NCI-H748 treated with DMSO at 0.1 percent for 48 hours (cell line): ENCODE measurements at places on chromosomes 13 and 19.

- DNase-seq, result peak; percentile 46
These were observed 129.4 kb downstream of the PCDH20 start for GRCh38 chr13:61286148-61286745.

DNA sequence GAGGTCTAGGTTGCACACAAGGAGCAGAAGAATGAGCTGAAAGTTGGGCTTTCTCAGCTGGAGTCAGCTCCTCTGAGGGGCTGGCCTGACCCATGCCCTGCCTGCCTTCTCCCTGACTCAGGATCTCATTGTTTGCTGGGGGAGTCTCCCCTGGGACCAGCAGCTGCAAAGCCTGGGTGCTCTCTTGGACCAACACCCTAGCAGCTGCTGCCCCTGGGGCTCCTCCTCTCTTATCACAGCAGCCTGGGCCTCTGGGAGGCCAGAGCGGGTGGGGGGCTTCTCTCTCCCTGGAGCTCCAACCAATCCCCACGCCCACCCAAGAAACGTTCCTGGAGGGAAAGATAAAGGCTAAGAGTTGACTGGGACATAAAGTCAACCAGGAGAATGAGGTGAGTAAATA is 1.6 kb upstream of the FCGBP start:
- DNase-seq, result no peak

DNA sequence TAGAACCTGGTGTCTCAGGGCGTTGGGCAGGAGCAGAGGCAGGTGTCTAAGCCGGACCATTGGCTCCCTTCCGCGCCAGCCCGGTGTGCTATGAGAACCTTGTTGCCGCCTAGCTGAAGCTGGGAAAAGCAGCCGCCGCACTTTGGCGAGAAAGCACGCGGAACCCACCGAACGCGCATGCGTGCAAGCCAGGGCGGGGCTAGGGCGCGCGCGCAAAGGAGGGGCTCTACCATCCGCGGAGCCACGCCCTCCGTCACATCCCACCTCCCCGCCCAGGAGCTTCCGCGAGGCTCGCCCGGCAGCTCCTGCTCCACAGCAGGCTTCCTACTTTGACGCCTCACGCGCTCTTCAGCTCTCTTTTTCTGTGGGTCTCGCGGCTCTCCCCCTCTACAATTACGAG is 51.3 kb downstream of the WDR87 start:
- no peak for DNase-seq

DNA sequence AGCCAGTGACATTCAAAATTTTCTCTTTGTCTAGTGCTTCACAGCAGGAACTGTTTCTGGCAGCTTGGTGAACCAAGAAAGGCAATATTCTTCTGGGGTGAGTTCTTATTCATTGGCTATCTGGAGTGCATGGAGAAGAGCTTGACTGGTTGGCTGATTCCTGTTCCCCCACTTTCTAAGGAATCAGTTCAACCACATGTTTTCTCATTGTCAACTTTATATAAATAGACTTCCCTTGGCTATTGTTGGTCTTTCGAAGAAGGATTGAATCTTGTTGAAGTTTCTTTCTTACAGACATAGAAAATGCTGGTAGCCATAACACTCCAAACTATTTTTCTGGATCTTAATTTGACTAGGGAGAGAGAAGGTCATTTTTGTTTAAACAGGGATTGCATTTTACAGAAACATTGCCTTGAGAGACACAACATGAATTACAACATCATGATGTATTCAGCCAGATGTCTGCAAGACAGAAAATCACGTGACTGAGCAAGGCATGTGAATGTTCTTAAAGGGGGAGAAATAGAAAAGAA is 85.2 kb downstream of the EDNRB start:
- no peak for DNase-seq

- no peak for DNase-seq
These were observed 15.8 kb downstream of the TLE2 start for GRCh38 chr19:3013263-3013725.

DNA sequence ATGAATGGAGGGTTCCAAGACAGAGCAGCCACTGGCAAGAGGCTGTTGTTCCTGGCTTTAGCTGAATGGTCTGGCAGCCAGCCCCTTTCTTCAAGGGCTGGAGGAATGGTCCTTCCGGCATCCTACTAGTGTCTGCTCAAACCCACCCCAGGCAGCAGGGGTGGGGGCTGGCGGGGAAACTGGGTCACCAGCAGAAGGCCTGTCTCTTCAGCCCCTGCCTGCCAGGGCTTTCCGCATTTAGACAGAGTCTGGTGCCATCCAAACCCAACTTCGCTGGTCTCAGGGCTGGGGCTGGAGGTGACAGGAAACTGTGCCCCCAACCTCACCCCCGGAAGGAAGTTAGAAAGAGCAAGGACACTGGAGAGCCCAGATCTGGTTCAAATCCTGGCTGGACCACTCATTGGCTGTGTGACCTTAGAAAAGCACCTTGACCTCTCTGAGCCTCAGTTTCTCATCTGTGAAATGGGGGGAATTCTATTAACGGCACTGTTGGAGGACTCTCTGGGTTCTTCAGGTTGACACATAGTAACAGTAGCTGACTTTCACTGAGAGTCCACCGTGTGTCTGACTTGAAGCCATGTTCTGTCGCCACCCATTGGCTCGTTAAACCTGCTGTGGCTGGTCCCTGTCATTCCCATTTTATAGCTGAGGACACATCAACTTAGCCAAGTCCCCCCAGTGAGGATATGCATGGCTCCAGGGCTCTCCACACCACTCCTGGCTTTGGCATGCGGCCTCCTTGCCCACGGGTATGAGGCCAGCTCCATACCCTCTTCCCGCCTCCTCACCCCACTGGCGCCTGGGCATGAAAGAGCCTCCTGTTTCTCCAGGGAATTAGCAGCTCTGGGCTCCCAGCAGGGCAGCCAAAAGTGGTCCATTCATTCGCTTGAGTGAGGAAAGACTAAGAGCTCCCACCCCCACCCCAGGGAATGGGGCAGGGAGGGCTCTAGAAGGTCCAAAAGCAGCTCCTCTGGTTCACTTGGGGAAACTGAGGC is 2.5 kb upstream of the NR2C2AP start:
- DNase-seq, result no peak

DNA sequence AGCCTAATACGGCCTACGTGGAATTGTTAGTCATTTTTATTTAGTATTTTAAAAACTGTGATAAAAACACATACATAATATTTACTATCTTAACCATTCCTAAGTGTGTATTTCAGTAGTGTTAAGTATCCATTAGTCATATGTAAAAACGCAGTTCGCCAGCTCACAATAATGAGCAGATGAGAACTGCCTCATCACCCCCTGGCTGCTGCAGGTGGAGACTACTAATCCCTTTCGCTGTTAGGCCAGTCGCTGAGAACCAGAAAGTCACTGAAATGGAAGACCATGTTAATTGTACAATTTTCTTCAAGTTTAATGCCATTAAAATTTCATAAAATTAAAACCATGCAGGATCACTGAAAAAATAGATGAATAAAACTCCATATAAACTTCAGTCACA is 1.6 kb downstream of the ESD start:
- DNase-seq, result no peak

DNA sequence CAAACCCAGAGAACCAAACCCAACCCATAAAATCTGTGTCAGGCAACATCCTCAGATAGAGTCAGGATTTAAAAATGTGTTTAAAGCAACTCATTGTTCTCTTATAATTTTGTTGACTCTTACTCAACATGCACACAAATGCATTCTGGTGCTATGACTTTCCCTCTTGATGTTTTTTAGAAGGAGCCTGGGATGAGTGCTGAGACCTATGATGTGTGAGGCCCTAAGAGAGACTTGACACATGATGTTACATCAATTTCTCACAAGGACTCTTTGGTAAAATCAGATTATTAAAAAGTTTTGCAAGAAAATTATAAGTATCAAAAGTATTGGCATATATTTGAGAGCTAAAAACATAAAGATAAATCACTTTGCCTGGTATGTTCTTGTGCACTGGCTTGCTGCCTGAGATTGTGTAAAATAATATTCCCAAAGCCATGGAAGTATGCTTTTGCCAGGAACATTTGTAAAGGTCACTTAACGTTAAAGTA is 173.9 kb downstream of the DCLK1 start:
- DNase-seq, result no peak

GRCh38 chr13:50891206-50891605 is 18.4 kb upstream of the RNASEH2B start:
- no peak for DNase-seq

DNA sequence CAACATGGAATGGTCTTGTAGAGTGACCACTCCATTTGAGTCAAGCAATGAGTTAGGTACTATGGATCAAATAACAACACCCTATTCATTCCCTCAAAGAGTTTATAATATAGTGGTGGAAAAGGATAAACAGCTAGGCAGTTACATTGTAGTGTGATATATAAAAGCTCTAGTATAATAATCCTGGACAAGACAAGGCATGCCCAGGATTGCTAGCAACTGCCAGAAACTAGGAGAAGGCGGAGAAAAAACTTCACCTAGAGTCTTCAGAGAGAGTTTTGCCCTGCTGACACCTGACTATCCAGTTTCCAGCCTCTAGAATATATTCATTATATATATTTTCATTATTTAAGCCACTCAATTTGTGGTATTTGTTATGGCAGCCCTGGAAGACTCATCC is 530.6 kb downstream of the KLF12 start:
- DNase-seq, result peak; percentile 36

- DNase-seq, result no peak
These were observed 62.3 kb downstream of the KCNC3 start for GRCh38 chr19:50266896-50267295.

DNA sequence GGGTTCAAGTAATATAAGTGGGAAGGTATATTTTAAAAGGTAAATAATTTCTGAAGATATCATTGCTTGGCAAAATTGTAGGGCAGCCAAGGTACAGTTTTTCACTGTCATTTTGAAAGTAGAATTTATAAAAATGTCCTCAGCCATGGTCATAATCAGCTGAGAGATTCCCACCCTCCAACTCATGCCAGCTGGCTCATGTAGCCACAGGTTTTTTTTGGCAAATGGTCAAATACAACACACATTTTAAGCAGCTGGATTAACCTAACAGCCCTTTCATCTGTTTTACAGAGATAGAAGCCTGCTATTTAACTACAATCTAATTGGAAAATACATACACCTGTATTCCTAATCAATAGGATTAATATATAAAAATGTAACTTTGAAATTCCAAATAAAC is 619.2 kb upstream of the SGCG start:
- peak; percentile 19 for DNase-seq

DNA sequence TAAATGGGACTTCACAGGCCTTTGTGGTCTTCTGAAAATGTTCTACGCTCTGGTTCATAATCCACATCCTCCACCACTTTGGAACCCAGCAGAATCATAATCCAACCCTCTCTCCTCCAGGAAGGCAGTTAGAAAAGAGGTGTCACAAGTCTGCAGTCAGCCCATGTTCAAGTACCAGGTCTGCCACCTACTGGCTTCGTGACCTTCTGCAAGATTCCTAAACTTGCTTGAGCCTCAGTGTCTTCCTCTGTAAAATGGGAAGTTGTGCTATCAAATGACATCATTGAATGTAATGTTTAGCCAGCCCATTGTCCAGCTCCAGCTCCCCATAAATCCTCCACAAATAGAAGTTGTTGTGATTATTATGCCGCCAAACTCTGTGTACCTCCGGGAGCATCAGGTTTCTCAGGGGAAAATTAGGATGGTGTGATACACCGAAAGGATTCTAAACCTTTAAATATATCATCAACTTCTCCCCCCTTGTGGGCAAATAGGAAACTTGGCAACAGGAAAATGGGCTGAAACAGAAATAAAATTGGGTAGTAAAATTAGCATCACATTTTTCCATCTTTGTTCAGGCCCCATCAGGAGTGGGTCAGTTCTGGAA is 109.7 kb downstream of the NUFIP1 start:
- DNase-seq, result no peak

DNA sequence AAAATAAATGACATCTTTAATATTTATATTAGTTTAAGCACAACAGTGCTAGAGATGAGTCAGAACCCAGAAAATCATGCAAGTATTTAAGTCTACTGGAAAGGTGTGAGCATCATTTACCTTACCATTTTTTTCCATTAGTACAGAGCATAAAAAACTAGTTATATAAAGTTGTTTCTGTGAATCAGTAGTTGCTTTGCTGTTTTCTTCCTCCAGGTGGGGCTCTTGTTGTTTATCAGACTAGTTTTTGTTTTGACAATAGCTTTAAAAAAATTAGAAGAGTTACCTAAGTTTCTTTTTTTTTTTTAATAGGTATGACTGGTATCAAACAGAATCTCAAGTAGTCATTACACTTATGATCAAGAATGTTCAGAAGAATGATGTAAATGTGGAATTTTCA is 12.7 kb downstream of the SUGT1 start:
- peak; percentile 8 for DNase-seq

DNA sequence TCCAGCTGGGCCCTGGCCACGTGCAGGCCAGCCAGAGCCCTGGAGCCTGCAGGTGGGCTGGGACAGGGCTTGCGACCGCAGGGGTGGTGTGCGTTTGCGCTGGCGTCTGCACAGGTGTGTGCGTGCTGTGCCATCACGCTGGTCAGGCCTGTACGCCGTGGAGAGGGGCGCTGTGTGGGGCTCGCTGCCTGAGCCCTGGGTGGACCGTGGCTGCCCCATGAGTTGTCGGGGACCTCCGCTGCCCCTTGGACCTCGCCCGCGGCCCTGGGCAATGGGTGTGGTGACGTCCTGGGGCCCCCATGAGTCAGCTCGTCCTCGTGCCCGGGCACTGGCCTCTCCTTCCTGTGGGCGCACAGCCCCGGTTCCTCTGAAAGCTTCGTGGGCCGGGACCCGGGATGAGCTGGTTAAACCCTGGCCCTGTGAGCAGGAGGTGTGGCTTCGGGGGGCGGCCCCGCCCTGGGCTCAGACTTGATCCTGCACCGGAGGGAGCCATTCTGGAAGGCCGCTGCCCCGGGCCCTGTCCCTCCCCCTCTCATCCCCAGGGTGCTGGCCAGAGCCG is 6.8 kb downstream of the CSNK1G2 start:
- no peak for DNase-seq

GRCh38 chr19:604355-604754 is 14.7 kb downstream of the HCN2 start:
- DNase-seq, result no peak

- peak; percentile 98 for DNase-seq
These were observed 81.8 kb downstream of the GGACT start for GRCh38 chr13:100506600-100507422.

DNA sequence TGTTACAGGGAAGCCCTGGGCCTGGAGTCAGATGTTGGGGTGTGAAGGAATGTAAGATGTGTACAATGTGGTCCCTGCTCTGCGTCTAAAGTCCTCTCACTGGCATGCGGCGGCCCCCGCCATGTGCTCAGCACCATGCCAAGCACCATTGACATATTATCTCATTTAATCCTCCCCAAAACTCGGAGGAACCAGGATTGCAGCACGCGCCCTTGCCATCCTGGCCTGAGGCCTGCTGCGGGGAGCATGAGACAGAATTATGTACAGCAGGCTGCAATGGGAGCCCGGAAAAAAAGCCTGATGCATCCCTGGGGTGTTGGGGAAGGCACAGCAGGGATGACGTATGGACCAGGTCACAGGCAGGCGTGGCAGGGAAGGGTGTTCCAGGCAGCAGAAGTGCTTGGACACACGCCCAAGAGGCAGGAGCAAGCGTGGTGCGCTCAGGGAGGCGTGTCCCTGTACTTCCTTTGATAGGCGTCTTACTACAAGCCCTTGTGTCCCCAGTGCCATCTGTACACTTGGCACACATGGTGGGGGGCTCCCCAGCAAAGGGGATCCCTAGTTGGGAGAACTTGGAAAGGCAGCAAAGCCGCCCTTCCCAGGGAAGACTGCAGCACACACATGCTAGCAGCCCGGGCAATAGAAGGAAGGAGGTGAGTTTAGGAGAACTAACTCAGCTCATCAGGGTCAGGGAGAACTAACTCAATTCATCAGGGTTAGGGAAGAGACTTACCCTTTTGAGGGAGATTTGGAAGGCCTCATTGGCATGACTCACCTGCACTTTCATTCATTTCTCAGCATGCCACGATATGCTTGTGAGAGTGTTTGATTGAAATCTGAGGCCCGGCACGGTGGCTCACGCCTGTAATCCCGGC is 3.4 kb downstream of the EVI5L start:
- DNase-seq, result no peak

- DNase-seq, result no peak
These were observed 2.8 kb downstream of the TBC1D17 start for GRCh38 chr19:49880162-49880869.
